ENCODE measurements at places on chromosomes 13 and 19.

GRCh38 chr13:45276913-45277312 lies 64.1 kb downstream of the TPT1 start:
- ATAC-seq: no peak

GRCh38 chr13:110989331-110989730 lies 74.5 kb upstream of the ANKRD10 start:
- no peak for ATAC-seq

GRCh38 chr13:28286263-28286662 lies 147.9 kb downstream of the PAN3 start:
- no peak for ATAC-seq

GRCh38 chr19:43673637-43674036 lies 3.7 kb upstream of the PLAUR start:
- ATAC-seq: no peak

- ATAC-seq: no peak
Measured at GRCh38 chr19:42363614-42364346, 26.3 kb downstream of the CNFN start.

DNA sequence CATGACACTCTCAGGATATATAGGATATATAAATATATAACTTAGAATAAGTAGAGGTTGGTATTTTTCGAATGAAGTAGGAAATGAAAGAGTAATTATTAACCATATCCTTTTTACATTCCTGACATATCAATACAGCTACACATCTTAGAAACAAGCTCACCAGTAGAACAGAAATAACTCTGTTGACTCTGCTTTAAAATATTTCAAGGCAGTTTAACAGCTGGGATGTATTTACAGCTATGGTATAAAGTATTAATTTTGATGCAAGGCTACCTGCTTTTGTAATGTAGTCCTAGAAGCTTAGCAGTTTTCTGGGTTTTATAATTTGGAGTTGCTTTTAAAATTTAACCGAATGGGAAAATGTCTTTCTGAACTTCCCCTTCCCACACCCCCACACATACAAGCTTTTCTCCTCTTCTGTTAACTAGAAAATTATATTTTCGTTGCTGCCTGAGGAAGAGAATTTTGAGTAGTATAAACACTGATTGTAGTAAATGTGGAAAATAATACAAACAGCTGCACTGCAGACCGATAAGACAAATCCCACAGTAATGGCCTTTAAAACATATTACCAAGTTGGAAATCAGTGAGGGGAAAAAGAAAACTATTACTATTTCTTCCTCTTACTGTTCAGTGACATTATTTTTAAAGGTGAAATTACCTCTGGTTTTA lies 147.7 kb downstream of the GGACT start:
- ATAC-seq: peak; percentile 94

- ATAC-seq: no peak
Measured at GRCh38 chr19:41328842-41329225, 18.9 kb downstream of the CCDC97 start.

GRCh38 chr19:10378124-10378523 lies 2.2 kb downstream of the TYK2 start:
- no peak for ATAC-seq

- ATAC-seq: peak; percentile 41
Measured at GRCh38 chr13:113420833-113421600, 32.3 kb downstream of the ADPRHL1 start.

GRCh38 chr19:35041548-35042055 lies at the start of gene HPN:
Gene HPN, plus strand, starts transcription at chr19:35041721. Its CDS starts 786 bp downstream, at chr19:35042507.
- no peak for ATAC-seq

GRCh38 chr13:19155321-19155861 lies 26.2 kb downstream of the TUBA3C start:
- no peak for ATAC-seq

GRCh38 chr19:41265395-41266153 lies 1.4 kb downstream of the HNRNPUL1 start:
- ATAC-seq: no peak

GRCh38 chr13:94435604-94436226 lies 43.8 kb downstream of the DCT start:
- ATAC-seq: peak; percentile 96

DNA sequence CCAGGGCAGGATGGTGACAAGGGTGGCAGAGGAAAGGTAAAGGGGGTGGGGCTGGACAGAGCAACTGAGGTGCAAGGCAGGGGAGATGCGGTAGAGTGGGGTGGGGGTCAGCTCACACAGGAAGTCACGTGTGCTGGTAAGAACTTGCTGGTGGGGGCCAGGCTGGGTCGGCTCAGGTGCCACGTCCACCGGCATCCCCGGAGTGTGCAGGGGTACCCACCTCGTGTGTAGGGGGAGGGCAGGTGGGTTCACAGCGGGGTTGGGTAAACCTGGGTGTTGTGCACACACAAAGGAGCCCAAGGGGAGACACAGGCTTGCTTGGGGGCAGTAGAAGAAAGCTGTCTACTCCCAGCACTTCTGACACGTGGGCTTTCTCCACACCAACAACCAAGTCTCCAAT lies 2.9 kb downstream of the ZNF835 start:
- no peak for ATAC-seq

DNA sequence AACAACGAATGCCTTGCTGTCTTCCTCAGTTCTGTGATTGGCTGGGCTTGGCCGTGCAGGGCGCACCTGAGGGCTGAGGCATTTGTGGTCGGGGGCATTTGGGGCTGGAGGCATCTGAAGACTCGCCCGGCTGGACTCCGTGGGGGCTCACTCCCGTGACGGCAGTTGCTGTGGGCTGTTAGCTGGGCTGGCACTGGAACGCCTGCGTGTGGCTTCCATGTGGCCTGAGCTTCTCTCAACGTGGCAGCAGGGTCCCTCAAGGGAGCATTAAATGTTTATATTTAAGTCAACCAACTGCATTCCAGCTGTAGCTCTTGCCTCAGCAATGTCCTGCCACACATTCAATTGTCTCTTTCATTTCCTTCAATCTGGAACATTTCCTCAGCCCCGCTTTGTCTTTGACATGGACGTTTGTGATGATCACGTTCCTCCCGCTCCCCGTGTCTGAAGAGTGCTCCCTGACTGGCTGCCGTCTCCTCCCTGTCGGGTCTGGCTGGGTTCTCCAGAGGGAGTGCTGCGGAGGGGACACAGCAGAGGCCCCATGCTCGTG lies 21.0 kb downstream of the CCDC8 start:
- no peak for ATAC-seq

GRCh38 chr19:53332484-53332883 lies 1.1 kb upstream of the ZNF845 start:
- ATAC-seq: no peak

- peak; percentile 84 for ATAC-seq
Measured at GRCh38 chr19:49512970-49513745, 697 bp downstream of the FCGRT start.

- ATAC-seq: peak; percentile 48
Measured at GRCh38 chr13:109666656-109667055, 119.7 kb downstream of the IRS2 start.

GRCh38 chr19:36266375-36266961 lies 51.6 kb downstream of the ZNF146 start:
- ATAC-seq: no peak

DNA sequence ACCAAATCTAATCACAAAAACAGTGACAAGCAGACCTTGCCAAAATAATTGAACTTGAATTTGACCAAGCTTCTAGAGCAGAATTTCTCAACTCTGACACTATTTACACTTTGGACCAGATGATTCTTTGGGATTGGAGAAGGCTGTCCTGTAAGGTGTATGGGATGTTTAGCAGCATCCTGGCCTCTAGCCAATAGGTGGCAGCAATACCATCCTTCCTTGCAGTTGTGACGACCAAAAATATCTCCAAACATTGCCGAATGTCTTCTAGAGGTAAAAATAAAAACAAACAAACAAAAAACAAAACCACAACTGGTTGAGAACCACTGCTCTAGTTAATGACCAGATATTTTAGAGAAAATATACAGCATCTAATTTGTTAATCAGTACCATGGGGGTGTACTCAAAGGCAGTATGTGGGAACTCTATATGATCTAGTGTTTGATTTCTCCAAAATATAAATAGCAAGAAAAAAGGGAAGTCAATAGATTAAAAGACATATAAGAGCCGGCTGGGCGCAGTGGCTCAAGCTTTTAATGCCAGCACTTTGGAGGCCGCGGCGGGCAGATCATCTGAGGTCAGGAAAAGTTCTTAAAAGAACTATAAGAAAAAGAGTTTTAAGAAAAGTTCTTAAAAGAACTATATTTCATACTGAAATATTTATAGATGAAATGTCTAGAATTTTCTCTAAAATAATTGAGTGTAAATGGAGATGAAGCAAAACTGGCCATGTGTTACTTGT lies 60.9 kb upstream of the ZNF527 start:
- ATAC-seq: no peak

- no peak for ATAC-seq
Measured at GRCh38 chr13:65063753-65064152, 2166.4 kb downstream of the PCDH9 start.

- no peak for ATAC-seq
Measured at GRCh38 chr13:20106742-20107141, 54.1 kb downstream of the GJA3 start.

- ATAC-seq: no peak
Measured at GRCh38 chr19:23978068-23978467, 63.4 kb downstream of the ZNF726 start.

DNA sequence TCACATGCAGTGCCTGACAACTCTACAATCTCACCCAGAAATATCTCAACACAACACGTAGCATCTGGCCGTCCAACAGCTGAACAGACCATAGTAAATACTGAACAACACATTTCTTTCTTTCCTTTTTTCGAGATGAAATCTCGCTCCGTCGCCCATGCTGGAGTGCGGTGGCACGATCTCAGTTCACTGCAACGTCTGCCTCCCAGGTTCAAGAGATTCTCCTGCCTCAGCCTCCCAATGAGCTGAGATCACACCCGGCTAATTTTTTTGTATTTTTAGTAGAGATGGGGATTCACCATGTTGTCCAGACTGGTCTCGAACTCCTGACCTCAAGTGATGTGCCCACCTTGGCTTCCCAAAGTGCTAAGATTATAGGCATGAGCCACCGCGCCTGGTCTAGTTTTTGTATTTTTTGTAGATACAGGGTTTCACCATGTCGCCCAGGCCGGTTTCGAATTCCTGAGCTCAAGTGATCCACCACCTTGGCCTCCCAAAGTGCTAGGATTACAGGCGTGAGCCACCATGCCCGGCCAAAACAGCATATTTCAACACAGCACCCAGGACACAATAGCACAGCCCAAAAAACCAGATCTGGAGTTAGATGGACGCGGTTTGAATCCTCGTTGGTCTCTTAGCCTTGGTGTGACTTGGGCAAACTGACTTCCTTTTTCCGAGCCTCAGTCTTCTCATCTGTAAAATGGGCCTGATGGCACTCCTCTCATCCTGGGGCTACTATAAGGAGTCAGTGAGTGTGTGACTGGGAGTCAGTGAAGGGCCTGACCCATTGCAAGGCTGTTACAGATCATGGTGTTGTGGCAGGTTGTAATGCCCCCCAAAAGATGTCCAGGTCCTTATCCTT lies 22.6 kb downstream of the CYP2A6 start:
- no peak for ATAC-seq

DNA sequence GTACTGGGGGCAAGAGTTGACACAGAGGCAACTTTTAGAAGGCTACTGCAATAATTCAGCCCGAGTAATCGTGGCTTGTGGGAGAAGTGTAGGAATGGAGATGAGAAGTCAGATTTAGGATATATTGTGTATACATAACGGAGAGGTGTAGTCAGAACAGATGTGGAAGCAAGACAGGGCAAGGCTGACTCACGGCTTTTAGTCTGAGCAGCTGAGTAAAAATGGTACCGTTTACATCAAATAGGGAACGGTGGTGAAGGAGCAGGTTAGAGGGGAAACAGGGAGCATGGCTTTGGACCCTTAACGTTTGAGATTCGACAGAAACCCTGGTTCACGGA lies 796 bp upstream of the LSM14A start:
- ATAC-seq: peak; percentile 14

GRCh38 chr19:5953030-5953589 lies 24.8 kb downstream of the RANBP3 start:
- no peak for ATAC-seq

DNA sequence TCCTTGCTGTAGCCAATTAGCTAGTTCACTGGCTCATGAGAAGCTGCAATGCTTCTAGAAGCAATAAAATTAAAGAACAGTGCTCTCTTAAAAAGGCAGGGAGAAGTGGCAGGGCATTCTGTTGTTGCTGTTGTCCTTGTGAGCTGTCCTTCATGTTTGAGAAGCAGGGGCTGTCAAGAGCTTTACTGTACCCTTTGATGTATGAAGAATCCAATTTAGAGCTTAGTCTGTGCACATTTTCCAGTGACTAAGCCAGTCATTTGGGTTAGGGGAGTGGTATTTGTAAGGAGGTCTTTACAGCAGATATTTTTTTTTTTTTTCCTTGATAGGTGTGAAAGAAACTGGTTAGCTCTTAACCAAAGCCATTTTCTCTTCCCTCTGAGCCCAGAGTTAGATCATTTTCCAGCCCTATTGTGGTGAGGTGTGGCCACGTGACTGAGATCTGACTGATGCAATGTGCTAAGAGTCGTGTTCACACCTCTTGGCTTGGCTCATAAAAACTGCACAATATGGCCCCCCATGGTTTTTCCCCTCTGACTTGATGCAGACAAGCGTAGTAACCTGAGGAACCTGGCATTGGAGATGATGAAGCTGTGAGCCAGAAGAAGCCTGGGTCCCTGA lies 309.6 kb upstream of the TMTC4 start:
- no peak for ATAC-seq

GRCh38 chr19:11091703-11092153 lies 2.5 kb downstream of the LDLR start:
- ATAC-seq: peak; percentile 2

- no peak for ATAC-seq
Measured at GRCh38 chr13:45370922-45371406, 30.0 kb upstream of the TPT1 start.

DNA sequence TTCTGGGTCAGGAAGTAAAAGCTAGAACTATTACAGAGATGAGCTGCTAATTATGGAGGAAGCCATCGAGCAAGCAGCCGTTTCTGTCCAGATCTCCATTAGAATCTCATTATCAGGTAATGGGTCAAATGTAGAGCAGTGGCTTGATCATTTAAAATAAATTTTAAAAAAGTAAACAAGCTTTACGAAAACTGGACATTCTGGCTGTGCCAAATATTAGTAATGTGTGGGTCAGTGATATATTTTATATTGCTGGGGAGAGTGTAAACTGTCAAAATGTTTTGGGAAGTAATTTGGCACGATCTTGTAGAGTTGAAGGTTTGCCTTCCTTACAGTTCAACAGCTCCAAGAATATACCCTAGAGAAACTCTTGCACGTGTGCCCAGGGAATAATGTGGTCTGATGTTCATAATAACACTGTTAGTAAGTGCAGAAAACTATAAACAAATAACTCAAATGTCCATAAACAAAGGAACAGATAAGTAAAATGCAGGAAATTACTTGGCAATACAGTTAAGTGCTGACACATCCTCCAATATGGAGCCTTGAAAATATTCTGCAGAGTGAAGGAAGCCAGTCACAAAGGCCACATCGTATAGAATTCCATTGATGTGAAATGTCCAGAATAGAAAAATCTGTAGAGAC lies 127.2 kb upstream of the UBL3 start:
- no peak for ATAC-seq

- no peak for ATAC-seq
Measured at GRCh38 chr13:50761406-50761805, 82.1 kb downstream of the DLEU7 start.

DNA sequence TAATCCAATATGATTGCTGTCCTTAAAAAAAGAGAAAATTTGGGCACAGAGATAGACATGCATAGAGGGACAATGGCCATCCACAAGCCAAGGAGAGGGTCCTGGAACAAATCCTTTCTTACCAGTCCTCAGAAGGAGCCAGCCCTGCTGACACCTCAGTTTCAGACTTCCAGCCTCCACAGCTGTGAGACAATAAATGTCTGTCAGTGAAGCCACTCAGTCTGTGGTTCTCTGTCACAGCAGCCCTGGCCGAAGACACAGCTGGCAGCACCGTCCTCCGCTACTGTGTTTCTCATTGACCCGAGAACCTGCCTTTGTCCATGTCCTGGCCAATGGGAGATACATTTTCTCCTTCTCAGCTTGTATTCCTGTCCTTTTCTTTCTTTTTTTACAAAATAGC lies 207.9 kb downstream of the TM9SF2 start:
- ATAC-seq: no peak
